ENCODE measurements at places on chromosomes 16 and 17.
A peak's percentile ranks its signal among the peaks of the same experiment; 100 is the strongest.

- no peak for DNase-seq
These were observed at the start of gene HS3ST6 for GRCh38 chr16:1918351-1919326. Gene HS3ST6 (minus strand): TSS chr16:1918415. CDS start chr16:1918323, 92 bp downstream.

DNA sequence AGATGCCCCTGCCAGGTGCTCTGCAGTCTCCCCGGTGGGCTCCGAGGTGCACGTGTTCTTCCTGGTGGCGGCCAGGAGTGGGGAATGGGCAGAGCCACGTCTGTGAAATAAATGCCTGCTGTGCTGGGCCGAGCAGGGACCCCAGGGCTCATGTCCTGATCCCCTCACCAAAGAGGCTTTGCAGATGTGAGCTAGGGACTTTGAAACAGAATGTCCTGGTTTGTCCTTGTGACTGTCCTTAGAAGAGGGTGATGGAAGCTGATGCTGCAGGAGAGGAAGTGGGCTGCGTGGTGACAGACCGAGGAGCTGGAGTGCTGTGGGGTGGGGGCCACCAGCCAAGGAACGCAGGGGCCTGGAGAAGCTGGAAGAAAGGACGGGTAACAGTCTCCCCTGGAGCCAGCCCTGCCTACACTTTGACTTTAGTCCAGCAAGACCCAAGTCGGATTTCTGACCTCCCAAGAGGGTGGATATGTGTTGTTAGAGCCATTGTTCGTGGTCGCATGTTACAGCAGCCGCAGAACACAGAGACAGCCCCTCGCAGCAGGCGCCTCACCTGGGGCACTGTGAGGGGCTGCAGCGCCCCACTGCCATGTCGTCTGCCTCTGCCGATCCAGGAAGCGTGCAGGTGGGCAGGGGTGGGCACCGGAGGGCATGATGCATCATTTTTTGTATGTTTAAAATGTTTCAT is 217.9 kb upstream of the CIBAR2 start:
- DNase-seq, result no peak

GRCh38 chr17:5225668-5226457 is 8.8 kb downstream of the SCIMP start:
- DNase-seq, result no peak

DNA sequence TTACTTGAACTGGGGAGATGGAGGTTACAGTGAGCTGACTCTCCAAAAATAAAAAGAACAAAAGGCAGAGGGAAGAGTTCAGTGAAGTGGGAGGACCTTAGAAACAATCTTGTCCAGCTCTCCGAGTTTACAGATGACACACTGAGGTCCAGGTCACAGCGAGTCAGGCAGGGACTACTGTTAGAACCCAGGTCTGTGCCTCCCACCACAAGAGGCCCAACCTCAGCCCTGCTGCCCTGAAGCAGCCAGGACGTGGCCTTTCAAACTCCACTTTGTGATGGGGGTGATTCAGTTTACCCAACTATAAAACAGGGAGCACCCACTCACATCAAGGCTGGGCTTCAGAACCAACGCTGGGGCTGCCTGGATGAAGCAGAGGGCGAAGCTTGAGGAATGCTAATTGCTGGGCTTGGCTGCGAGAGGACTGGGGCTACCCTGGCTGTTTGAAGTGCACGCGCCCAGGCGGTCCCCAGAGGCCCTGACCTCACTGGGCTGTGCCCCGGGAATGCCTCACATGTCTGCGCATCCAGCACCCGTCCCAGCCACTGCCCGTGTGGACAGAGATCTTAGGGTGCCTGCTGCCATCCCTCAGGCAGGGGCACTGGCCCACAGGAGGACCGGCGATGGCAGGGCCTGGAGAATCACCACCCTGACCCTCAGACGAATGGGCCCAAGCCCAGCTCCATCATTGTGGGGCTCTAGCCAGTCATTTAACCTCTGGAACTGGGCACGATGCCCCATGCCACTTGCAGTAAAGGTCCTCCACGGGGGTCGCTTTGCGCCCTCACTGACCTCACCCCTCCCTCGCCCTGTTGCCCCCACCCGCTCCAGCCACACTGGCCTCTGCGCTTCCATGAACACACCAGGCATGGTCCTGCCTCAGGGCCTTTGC is 11.4 kb downstream of the SLC5A10 start:
- no peak for DNase-seq

DNA sequence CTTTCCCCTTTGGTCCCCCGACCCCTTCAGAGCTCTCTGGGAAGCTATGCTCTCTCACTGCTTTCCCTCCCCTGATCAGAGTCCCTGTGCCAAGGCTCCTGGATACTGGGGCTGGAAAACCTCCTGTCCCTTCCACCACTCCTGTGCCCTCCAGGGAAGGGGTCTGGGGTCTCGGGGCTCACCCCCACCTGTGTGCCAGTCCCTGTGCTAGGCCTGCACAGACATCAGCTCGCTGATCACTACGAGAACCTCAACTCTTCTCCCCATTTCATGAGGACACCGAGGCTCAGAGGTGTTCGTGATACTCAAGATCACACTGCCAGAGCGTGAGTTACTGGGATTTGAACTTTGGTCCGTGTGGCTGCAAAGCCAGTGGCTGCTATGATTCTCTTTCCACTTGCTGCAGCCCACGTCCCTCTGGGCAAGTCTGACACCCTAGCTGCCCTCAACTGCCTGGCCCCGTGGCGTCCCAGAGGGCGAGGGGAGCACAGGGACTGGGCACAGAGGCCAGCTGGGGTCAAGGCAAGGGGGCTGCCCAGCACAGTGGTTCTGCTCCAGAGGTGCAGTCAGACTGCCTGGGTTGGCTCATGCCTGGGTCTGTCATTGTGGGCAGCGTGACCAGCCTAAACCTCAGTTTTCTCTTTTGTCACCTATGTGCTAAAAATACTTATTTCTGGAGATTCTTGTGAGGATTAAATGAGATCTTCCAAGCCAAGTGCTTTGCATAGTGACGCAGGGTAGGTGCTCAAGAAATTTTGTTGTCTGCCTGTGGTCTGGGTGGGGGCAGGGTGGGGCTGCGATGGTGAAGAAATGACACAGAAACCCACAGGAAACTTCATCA is 43.8 kb upstream of the TOB1 start:
- no peak for DNase-seq

GRCh38 chr16:56282451-56282850 is 91.2 kb downstream of the GNAO1 start:
- no peak for DNase-seq

GRCh38 chr17:64016231-64016784 is 4.1 kb downstream of the ICAM2 start:
- no peak for DNase-seq

DNA sequence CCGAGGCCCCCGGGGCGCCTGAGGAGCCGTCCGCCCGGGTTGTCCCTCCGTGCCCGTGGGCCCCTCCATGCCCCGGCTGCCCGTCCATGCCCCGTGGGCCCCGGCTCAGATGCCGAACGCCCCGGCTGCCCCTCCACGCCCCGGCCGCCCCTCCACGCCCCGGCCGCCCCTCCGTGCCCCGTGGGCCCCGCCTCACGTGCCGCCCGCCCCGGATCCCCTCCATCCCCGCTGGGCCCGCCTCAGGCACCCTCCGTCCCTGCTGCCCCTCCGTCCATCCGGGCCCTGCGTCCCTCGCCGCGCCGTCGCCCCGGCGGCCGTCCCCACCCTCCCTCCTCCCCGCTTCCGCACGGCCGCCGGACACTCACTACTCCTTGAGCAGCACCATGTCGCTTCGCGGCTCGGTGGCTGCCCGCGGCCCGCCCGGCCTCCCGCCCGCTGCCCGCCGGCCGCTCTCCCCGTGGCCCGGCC is 382 bp downstream of the PITPNA start:
- no peak for DNase-seq

GRCh38 chr17:65627891-65628643 is 66.6 kb upstream of the AXIN2 start:
- DNase-seq, result peak; percentile 28

GRCh38 chr16:1614456-1615102 is 2.4 kb downstream of the CRAMP1 start:
- peak; percentile 23 for DNase-seq

GRCh38 chr16:4380119-4381063 is 8.7 kb downstream of the VASN start:
- DNase-seq, result no peak

GRCh38 chr17:9256751-9257629 is 235.7 kb downstream of the NTN1 start:
- DNase-seq, result no peak

GRCh38 chr16:962366-962765 is 8.4 kb downstream of the LMF1 start:
- DNase-seq, result no peak

- DNase-seq, result no peak
These were observed 2.3 kb downstream of the IL17C start for GRCh38 chr16:88640498-88641247.

DNA sequence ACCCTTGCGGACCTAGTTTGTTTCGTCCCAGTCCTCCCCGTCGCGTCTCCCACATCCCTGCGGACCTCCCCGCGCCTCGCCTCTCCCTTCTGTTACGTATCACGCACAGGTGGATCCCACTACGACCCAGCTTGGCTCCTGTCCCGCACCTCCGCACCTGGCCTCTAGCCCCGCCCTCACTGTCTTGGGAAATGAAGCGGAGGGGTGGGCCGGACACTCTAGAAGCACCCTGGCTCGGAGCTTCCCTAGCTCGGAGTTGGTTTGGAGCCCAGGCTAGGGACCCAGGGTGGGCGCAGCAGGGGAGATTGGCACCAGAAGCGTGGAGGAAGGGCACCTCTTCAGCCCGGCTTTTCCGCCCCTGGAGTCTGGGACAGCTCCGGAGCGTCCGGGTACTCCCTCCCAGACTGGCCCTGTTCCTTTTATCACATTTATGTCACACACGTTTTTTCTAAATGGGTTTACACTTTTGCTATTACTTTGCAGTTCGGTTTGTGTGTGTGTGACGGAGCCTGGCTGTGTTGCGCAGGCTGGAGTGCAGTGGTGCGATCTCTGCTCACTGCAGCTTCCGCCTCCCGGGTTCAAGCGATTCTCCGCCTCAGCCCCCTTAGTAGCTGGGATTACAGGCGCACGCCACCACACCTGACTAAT is 1.4 kb upstream of the CEMP1 start:
- DNase-seq, result peak; percentile 27

DNA sequence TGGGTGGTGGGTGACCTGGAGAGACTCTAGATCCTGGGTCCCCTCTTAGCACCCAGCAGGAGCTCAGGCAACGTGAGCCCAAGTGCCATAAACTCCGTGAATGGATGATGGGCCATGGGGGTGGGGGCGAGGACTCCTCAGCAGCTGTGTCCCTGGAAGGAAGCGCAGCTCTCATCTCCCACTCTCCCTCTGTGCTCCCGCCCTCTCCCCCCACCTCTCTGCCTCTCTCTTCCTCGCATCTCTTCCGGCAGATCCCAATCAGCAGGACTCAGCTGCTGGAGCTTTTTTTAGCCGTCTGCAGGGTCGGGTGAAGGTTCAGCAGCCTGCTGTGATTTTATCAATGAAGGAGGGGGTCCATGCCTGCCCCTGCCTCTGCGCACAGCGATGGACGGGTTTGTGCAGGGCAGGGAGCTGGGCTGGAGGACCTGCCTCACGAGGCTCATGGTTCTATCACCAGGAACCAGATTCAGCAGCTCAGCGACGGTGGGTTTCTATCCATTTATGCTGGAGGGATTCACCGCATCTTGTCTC is 8.3 kb downstream of the CCR7 start:
- DNase-seq, result no peak

GRCh38 chr17:30005709-30006320 is 64.4 kb downstream of the EFCAB5 start:
- DNase-seq, result no peak

GRCh38 chr16:11291091-11291703 is 10.1 kb upstream of the PRM1 start:
- DNase-seq, result no peak

DNA sequence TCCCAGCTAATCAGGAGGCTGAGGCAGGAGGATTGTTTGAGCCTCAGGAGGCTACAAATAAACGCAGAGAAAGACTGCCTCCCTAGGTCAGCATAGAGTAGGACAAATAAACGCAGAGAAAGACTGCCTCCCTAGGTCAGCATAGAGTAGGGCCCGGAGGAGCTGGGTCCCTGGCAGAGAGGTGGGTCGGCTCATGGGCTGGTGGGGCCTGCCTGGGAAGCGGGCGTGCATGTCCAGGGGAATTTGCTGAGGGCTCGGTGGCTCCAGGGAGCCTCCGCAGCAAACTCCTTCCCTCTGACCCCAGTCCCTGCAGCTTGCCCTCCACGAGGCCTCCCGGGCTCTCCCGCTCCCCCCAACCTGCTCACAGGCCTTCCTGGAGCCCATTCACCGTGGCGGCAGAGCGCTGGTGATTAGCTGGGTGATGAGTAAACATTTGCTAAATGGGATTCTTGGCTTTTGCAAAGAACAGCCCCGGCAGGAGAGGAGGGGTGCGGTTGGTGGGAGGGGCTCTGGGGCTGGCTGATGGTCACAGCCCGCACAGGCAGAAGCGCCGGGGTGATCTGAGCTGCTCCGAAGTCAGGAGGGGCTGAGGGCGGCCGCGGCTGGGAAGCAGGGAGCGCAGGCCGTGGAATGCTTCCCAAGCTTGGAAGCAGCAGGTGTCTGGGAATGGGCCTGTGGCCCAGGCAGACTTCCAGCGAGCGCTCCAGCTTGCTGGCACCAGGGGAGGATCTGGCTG is 93.1 kb downstream of the RTN4RL1 start:
- DNase-seq, result no peak

DNA sequence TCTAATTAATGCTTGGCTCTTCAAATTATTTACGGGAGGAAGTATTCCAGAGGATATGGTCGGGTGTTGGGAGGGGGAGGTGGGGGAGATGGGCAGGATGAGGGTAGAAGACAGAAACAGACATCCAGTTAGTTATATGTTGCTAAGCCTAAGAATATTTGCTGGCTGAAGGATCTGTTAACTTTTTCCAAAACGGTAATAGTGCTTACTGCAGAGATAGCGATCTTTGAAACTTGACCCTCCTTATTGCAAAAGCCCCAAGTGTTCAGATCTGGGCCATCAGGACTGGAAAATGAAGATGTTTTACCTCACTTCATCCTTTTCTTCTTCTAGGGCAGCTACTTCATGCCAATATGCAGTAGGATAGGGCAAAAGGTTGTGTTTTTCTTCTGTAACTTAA is 27.0 kb upstream of the MMD start:
- peak; percentile 59 for DNase-seq

DNA sequence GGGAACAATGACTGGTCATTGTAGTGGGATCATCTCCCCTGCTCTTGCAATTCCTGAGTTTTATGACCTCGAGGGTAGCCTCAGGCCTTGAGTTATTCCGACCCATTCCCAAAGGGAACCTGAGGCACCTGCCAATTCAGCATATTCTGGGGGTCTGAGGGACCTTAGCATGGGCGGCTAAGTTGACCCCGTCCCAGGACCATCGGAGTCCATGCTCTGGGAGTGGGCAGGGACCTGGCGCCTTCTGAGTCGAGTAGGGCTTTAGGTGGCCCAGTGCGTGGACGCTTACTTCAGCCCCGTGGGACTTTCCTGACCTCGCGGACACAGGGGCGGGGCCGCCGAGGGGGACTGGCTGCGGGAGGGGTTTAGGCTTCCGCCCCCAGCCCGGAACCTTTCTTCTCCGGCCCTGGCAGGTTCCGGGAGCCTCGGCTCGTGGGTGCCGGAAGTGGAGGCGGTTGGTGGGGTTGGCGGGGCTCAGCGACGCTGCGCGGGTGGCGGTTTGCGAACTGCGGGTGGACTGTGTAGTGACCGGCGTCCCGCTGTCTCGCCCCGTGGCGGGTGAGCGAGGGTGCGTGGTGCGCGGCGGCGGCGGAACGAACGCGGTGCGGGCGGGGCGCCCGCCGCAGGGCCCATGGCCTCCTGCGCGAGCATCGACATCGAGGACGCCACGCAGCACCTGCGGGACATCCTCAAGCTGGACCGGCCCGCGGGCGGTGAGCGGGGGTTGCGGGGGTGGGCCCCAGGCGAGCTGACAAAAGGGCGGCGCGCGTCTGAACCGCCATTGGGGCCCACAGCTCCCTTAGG is at the start of gene EDC4:
Gene EDC4, plus strand, starts transcription at position 422 of the 804 bp plus-strand sequence. Its CDS starts 210 bp downstream, at position 632.
- peak; percentile 72 for DNase-seq

Measured in fibroblast of skin of abdomen (primary cell).